ENCODE measurements at places on chromosomes 7 and 10. TPM values are rescaled to one million over a fixed set of nuclear protein-coding genes. Genes with fewer than 3 reads are reported as not detected.

NME8 gene
- total RNA-seq, result not detected

ZNF467 gene
- 7.8 TPM for total RNA-seq

TMUB1 gene
- 38.7 TPM for total RNA-seq

SUV39H2 gene
- 5.2 TPM for total RNA-seq

CTTNBP2 gene
- 0.77 TPM for total RNA-seq

LRRC61 gene
- total RNA-seq, result 3.7 TPM

TMEM26 gene
- 0.67 TPM for total RNA-seq

CRYGN gene
- not detected for total RNA-seq

TMEM196 gene
- total RNA-seq, result not detected

WIPF3 gene
- 6.2 TPM for total RNA-seq

CTAGE4 gene
- 0.62 TPM for total RNA-seq

FAM25G gene
- total RNA-seq, result not detected

UBE2H gene
- 121 TPM for total RNA-seq

ZNF727 gene
- total RNA-seq, result 1.8 TPM

NUDT13 gene
- 4.5 TPM for total RNA-seq

OR6B1 gene
- total RNA-seq, result not detected

HOXA9 gene
- total RNA-seq, result not detected

CALHM2 gene
- total RNA-seq, result 9.8 TPM
